ENCODE measurements at places on chromosomes 5 and 9.

- no peak for DNase-seq
These were observed 104.7 kb upstream of the SSBP2 start for GRCh38 chr5:81855591-81855990.

DNA sequence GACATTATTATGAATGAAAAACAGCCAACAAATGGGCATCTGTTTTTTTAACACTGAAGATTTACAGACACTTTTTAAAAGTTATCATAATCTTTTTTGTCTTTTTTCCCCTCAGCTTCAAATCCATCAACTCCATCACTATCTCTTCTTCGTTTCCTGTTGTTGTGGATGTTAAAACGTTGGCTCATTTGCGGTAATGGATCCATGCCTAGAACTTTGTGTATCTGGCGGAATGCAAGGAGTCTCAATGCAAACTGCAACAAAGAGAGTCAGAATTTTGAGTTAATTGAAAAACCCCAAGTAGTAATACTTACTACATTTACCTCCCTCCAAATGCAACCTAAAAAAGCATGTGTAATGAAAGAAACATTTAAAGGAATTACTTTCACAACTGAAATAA lies 42.9 kb upstream of the MTMR12 start:
- no peak for DNase-seq

- no peak for DNase-seq
These were observed 22.6 kb downstream of the TGFBR1 start for GRCh38 chr9:99127356-99128132.

- no peak for DNase-seq
These were observed 162.7 kb downstream of the MACROH2A1 start for GRCh38 chr5:135236228-135236907.

DNA sequence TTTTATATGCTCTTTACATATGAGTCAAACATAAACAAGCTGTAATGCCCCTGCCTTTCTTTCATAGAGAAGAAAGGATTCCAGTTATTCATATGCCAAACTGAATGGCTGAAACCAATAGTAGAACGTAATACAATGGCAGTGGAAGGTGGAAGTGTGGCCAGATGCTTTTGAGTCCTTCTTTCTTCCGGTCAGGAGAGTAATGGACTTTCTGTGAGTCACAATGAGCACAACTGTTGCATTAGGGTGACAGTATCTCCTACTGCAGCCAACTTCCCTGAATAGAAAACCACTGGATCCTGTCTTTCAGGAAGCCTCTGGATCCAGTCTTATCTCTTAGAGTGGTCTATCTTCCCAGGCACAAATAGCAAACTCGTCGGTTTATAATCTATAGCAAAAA lies 855.2 kb downstream of the MAT2B start:
- no peak for DNase-seq

DNA sequence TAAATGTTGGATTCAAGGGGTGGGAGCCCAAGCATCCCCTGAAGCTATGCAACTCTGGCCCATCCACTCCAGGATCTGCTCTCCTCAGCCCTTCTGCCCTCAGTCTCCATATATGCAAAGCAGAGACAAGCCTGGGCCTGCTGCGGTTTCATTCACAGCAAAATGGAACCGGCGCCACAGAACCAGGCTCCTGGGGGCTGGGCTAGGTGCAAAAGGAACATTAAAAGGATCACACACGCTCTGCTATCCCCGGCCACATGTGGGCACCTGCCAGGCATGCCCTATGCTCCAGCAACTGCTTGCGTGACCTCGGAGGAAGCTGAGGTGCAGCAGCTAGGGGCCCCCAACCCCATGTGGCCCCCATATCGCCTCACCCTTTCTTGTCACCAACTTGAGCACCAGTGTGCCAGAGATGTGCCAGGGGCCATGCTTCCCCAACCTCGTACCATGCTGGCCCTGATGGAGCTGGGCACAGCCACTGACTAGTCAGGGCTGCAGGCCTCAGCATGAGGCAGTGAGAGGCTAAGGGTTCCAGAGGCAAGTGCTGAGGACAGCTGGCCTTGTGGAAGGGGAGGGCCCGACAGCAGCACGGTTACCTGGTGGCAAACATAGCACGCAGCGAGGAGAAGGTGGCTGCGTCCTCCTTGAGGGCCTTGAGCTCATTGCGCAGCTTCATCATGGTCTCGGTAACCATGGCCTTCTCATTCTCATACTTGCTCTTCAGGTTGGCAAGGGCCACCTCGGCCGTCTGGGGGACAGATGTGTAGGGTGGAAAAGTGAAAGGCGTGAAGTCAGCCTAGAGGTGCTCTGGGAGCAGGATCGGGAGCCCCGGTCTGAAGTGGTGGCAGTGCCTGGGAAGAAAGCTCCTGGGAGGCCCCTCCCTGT lies 47.2 kb downstream of the BICD2 start:
- no peak for DNase-seq

GRCh38 chr5:43037636-43038495 lies 2.3 kb downstream of the ANXA2R start:
- no peak for DNase-seq

GRCh38 chr9:137175345-137175961 lies 3.6 kb upstream of the TMEM210 start:
- DNase-seq, result no peak

DNA sequence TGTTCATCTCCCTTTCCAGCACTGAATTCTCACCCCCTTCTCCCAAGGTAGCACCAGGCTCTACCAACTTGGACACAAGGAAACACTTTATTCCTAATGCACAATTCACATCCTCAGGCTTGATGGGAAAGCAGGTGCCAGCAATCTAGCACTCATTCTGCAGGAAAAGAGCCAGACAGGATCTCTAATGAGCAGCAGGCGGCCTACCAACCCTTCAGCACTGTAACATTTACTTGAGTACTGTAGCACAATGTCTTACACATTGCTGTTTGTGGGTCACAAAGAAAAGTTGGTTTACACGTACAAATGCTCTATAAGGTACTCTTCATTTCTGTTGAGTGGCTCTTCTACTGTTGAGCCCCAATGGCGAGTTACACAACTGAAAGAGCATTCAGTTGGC lies 254.4 kb downstream of the MLLT3 start:
- no peak for DNase-seq

- no peak for DNase-seq
These were observed 96.9 kb downstream of the CWC27 start for GRCh38 chr5:64865662-64866061.

GRCh38 chr9:85156652-85157051 lies 487.1 kb downstream of the NTRK2 start:
- DNase-seq, result no peak

DNA sequence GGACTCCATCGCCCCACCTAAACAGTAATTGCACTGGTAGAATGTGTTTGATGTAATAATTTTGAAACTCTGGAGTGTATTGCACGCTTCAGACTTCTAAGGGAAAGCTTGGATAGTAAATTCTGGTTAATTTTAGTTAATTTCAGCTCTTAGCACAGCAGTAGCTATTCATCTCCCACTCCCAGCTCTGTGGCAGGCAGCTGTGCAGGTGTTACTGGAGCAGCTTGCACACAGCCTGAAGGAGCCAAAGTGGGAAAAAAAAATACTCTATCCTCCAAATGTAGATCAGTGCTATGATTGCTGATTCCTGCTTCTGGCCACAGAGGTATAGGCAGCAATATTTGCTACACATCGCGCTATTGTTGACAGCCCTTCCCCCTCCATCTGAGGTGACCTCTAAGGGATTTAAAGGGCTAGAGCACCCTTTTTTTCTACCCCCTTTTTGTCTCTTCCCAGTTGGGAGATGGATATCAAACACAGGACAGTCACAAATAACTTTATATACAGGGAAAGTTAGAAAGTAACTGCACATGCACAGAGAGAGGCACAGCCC lies 97.4 kb downstream of the KCTD16 start:
- no peak for DNase-seq

DNA sequence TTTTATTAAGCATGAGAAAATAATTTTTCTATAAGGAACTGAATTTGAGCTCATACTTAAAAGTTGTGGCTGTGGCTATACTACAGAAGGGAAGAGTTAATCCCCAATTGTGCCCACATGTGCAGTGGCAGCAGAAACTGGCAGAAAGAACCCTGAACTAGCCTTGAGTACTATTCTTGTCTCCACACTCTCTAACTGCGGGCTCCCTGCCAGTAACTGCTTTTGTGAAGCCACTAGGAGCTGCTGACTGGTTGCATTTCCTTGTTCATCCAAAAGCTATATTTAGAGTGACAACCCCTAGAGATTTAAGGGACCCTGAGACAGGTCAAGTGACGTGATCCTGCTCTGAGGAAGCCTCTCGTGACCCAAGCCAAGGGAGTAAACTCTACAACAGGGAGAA lies 238.6 kb downstream of the ELAVL2 start:
- DNase-seq, result no peak

DNA sequence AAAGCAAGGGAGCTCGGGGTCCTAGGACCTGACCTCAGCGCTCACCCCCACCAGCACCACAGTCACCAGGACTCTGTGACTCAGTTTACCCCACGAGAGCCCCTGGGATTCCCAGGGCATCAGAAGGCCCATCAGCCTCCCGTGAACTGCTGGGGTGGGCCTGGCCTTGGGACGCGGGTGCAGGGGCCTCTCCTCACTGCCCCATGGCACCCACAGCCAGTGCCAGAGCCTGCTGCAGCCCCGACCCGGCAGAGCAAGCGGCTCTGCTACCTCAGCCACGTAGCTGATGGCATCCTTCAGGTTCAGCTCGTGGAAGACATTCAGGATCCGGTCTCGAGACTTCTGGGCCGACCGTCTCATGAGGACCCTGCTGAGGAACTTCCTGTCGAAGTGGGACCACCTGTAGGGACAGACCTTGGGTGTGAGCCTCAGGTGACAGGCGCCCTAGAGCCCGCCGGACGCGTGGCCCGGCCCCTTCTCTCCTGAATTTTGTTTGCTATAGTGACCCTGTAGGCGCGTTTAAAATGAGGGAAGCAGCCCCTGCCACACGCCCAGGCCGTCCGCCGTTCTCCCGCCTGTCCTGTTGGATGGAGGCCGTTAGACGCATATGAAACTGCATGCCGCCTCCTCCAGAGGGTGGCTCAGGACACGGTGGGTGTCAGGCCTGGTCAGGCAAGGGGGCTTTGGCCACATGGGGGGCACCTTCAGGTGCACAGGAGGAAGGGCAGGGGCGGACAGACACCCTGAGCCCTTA lies 36.8 kb downstream of the EXOC3 start:
- no peak for DNase-seq

GRCh38 chr5:32320576-32320975 lies 7.8 kb upstream of the MTMR12 start:
- DNase-seq, result no peak

DNA sequence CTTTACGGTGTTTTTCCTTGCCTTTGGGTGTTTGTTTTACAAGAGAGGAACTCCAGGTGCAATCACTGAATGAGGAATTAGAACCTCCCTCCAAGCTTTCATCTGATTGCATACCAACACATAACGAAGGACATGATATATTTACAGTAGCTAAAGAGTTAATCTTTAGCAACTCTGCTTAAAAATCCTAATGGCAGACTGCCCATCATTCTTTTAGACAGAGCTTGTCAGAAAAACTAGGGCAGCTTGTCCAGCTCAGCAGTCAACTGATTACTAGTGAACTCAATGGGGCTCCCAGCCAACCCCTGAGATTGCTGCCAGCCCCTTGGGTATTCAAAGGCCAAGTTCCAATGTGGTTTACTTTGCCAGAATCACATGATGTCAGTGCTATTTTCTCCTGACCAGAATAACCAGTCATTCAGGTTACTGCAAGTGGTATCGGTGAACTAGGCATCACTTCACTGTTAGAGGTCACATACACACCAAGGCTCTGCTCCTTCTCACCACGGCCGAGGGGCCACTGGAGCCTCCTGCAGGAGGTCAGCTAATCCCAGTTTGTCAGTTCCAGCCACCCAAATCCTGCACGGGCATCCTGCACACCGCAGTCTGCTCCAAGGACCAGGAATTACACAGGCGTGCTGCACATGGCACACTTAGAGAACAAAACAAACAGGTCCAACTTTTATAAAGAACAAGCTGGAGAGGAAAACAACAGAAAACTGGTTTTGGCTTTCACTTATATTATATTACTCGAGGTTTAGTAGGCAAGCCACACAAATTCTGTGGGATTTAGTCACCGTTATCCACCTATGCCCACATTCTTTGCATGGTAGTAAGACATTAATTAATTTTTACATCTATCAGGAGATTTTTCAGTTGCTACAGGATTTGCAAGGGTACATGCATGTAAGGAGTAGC lies 62.5 kb downstream of the NFIB start:
- no peak for DNase-seq

GRCh38 chr5:94613583-94613982 lies 4.8 kb downstream of the KIAA0825 start:
- no peak for DNase-seq

DNA sequence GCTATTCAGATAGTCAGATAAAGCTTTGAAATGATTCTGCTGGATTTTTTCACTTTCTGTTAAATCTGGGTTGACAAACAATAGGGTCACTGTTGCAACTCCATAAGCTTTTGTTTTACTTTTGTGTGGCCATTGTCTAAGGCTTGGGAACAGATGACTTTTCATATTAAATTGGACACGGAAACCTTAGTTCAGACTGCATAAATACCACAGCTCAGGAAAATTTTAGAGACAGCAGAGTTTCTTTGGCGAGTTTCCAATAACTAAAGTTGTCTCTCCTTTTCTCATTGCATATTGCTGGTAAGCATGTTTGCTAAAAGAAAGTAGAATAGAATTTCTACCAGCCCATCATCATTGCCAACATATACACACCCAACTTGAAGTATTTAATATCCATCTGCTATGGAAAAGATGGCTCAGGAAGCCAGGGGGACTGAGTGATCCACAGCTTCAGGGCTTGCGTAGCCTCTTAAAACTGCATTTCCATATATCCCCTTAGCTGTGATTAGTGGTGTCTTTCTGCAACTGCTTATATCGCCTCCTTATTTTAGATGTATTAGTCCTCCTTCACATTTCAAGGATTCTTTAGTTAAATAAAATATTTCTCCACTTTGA lies 168.2 kb downstream of the ARHGAP26 start:
- no peak for DNase-seq

DNA sequence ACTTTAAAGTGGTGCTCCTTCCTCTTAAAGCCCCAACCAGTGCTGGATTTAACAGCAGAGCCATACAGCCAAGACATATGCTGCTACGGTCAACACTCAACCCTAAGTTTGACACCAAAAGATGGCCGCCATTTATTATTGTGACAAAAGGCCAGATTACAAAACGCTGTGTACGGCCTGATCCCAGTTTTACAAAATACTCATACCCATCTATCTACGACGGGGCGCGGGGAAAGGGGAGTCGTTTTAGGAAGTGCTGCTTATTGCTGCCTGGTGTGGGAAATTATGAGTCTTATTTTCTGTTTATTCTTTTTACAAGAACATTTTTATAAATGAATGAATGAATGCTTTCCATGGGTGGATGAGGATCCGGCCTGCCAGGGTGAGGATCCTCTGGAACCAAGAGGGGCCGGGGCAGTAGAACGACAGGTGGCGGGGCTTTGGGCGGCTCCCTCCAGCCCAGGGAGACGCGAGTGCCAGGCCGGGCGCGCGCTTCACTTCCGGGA lies 457 bp upstream of the IDNK start:
- DNase-seq, result no peak

DNA sequence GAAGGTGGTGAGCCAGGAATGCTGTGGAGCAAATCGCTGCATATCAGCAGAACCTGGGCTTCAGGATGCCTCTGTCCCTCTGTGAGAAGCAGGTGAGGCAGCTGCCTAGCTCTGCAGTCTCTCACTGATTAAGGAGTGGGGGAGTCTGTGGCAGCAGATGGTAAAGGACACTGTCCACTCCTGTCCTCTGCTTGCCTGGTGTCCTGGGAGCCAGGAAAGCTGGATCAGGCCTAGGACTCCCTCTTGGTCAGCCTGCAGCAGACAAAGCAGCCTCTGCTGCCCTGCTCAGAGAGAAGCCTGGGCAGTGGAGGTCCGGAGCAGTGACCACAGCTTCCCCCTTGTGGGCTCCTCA lies 214.7 kb downstream of the HSPA4 start:
- DNase-seq, result no peak

GRCh38 chr9:136185596-136186366 lies 19.1 kb downstream of the LHX3 start:
- no peak for DNase-seq

- DNase-seq, result no peak
These were observed 21.3 kb downstream of the CCDC69 start for GRCh38 chr5:151202381-151203139.
